Thoracic aorta (tissue), 2 donors: ENCODE measurements at places on chromosomes 12 and 14. TPM values are rescaled to one million over a fixed set of nuclear protein-coding genes. Genes with fewer than 3 reads are reported as not detected.

- H3K36me3 ChIP-seq = no peaks in the 10 kb centered on the region
- H3K4me3 ChIP-seq = no peak overlapping the region
- H3K27ac ChIP-seq = no peak overlapping the region
- no peaks in the 10 kb centered on the region for H3K27me3 ChIP-seq
- H3K4me1 ChIP-seq = peaks cover 9% of the 10 kb centered on the region
- DNase-seq = no peak
Observed at GRCh38 chr12:124605150-124605882, 37.9 kb upstream of the NCOR2 start.

GRCh38 chr12:119354172-119354571 lies 19.6 kb downstream of the CCDC60 start:
- H3K27ac ChIP-seq = no peak overlapping the region
- H3K4me3 ChIP-seq = no peak overlapping the region
- DNase-seq = no peak

GRCh38 chr14:26897196-26897595 lies 299.4 kb upstream of the NOVA1 start:
- no peaks in the 10 kb centered on the region for H3K4me1 ChIP-seq
- no peak overlapping the region for H3K27ac ChIP-seq
- DNase-seq = no peak
- H3K27me3 ChIP-seq = no peaks in the 10 kb centered on the region
- H3K4me3 ChIP-seq = no peak overlapping the region

GRCh38 chr12:2092890-2093289 lies 40.1 kb downstream of the CACNA1C start:
- no peak overlapping the region for H3K4me3 ChIP-seq
- H3K4me1 ChIP-seq = peaks cover 94% of the 10 kb centered on the region
- H3K27ac ChIP-seq = peak overlapping the region; percentile 92
- DNase-seq = peak; percentile 53

DHH gene
- 1.2 TPM for total RNA-seq

OTX2 gene
- total RNA-seq = not detected

- peaks cover 15% of the 10 kb centered on the region for H3K4me1 ChIP-seq
- H3K27me3 ChIP-seq = no peaks in the 10 kb centered on the region
- H3K36me3 ChIP-seq = peaks cover 20% of the 10 kb centered on the region
- peak overlapping the region; percentile 28 for H3K27ac ChIP-seq
- no peak for DNase-seq
Observed at GRCh38 chr12:52081263-52081733, 1.8 kb downstream of the SMIM41 start.

GRCh38 chr12:120119271-120119973 lies 2.9 kb upstream of the RAB35 start:
- H3K27ac ChIP-seq = no peak overlapping the region
- no peak for DNase-seq
- no peaks in the 10 kb centered on the region for H3K27me3 ChIP-seq
- H3K4me3 ChIP-seq = no peak overlapping the region
- H3K36me3 ChIP-seq = no peaks in the 10 kb centered on the region

CLEC9A gene
- not detected for total RNA-seq

GRCh38 chr12:107610021-107610859 lies 75.4 kb upstream of the PWP1 start:
- H3K27me3 ChIP-seq = no peaks in the 10 kb centered on the region
- no peak for DNase-seq
- no peak overlapping the region for H3K27ac ChIP-seq

- no peak overlapping the region for H3K27ac ChIP-seq
- no peaks in the 10 kb centered on the region for H3K4me1 ChIP-seq
- no peak for DNase-seq
- H3K36me3 ChIP-seq = no peaks in the 10 kb centered on the region
Observed at GRCh38 chr14:78764240-78764639, 594.1 kb downstream of the NRXN3 start.
